ENCODE measurements at places on chromosomes 3 and 15. TPM values are rescaled to one million over a fixed set of nuclear protein-coding genes. Genes with fewer than 3 reads are reported as not detected.

Gene ONECUT1
- total RNA-seq, result not detected

- DNase-seq, result no peak
Measured at GRCh38 chr15:49693498-49693897, 72.7 kb downstream of the DTWD1 start.

DNA sequence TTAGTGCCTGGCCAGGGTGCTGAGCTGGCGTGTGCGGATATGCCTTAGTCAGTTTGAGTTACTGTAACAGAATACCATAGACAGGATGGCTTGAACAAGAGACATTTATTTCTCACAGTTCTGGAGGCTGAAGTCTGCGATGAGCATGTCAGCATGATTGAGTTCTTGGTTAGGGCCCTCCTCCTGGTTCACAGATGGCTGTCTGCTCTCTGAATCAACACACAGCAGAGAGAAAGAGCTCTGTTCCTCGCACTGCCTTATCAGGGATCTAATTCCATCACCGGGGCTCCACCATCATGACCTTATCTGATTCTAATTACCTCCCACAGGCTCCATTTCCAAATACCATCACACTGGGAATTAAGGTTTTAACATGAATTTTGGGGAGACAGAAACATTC is 386.6 kb upstream of the DPH6 start:
- DNase-seq, result no peak

GRCh38 chr3:172698631-172699030 is 12.2 kb downstream of the NCEH1 start:
- DNase-seq, result no peak

- DNase-seq, result no peak
Measured at GRCh38 chr3:45607790-45608189, 13.2 kb downstream of the LIMD1 start.

GRCh38 chr3:33030802-33031201 is 66.1 kb downstream of the GLB1 start:
- no peak for DNase-seq

Measured in hematopoietic multipotent progenitor cell (in vitro differentiated cells).